Activated T-cell treated with anti-CD3 and anti-CD28 coated beads for 48 hours (primary cell): ENCODE measurements at places on chromosomes 16 and 17.

GRCh38 chr16:3157229-3158025, 22.6 kb downstream of the ZNF213 start:
- DNase-seq = no peak

GRCh38 chr16:72132726-72133125, 39.1 kb downstream of the DHX38 start:
- DNase-seq = no peak

DNA sequence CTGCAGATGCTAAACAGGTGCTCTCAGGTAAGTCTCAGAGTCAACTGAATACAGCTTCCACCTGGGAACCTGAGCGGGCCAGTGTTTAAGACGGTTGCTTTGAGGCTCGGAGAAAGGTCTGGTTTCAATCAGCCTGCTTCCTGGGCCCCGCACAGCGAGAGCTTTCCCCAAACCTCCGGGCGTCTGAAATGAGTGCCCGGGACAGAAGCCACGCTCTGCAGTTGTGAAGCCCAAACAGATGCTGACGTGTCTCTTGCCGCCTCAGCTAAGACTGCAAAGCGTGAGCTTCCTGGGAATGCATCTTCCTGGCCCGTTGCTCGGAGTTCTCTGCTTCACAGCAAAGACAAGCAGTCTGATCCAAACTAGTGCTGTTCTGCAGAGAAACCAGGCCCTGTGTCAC, 36.7 kb downstream of the PLXDC1 start:
- no peak for DNase-seq

DNA sequence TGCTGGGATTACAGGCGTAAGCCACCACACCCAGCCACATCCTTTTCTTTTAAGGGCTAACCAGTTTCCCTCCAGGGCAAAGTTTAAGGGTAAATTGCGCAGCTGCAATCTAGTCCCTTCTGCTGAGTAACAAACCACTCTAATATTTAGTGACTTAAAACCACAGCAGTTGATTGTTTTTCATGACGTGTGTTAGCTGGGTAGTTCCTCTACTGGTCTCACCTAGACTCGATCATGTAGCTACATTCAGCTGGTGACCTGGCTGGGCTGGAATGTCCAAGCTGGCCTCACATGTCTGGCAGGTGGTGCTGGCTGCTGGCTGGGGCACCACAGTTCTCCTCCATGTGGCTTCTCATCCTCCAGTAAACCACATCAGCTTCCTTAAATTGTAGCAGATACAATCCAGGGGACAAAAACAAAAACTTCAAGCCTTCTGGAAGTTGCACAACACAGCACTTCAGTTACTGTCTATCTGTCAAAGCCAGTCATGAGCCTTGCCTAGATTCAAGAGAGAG, 75.5 kb downstream of the GPRC5B start:
- no peak for DNase-seq

- no peak for DNase-seq
These were observed 83.5 kb downstream of the CDYL2 start for GRCh38 chr16:80720804-80721371.
